Muscle of leg (tissue), 16 donors: ENCODE measurements at places on chromosomes 2 and 18.

GRCh38 chr2:76296438-76296837, 585.7 kb upstream of the GCFC2 start:
- H3K36me3 ChIP-seq, result no peaks in the 10 kb centered on the region
- H3K4me3 ChIP-seq, result no peak overlapping the region
- peak; percentile 28 for DNase-seq
- H3K27me3 ChIP-seq, result no peaks in the 10 kb centered on the region
- peaks cover 5% of the 10 kb centered on the region for H3K4me1 ChIP-seq

DNA sequence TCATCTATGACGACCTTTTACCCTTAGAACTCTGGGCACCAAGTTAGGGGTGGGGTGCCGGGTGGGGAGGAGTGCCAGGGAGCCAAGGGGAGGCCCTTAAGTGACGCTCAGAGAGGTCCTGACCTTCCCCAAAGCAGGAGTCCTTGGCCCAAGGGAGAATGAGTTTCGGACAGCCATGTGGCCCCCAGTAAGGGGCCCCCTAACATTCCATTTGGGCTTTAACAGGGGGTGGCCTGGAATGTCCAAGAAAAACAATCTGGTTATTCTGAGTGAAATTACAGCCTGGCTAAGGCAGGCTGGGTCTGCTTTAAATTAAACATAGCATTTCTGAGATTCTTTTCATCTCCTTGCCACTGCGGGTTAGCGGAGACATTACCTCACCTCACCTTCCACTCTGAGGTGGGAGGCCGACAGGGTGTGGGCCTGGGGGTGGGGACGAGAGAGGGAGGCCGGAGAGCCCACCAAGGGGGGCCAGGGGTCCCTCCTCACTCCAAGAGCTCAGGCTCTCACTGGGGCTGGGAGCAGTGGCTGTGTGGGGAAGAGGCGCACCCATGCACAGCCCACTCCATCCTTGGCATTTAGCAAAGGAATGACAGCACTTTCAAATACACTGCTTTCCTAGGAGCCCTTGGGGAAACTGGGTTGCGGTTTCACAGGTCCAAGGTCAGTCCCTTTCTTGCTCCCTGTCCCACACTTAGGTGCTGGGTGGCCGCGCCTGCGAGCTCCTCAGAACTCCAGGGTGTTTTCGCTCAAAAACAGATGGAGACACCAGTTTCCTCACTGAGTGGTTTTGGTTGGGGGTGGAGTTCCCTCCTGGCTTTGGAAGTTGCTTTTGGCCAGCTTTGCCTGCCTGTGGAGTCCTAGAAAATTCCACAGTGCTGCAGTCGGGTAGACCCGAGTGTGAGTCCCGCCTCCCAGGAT, 107.4 kb downstream of the POLR1A start:
- H3K27me3 ChIP-seq, result no peaks in the 10 kb centered on the region
- H3K36me3 ChIP-seq, result no peaks in the 10 kb centered on the region
- DNase-seq, result peak; percentile 75
- no peak overlapping the region for H3K4me3 ChIP-seq
- H3K4me1 ChIP-seq, result peaks cover 62% of the 10 kb centered on the region

DNA sequence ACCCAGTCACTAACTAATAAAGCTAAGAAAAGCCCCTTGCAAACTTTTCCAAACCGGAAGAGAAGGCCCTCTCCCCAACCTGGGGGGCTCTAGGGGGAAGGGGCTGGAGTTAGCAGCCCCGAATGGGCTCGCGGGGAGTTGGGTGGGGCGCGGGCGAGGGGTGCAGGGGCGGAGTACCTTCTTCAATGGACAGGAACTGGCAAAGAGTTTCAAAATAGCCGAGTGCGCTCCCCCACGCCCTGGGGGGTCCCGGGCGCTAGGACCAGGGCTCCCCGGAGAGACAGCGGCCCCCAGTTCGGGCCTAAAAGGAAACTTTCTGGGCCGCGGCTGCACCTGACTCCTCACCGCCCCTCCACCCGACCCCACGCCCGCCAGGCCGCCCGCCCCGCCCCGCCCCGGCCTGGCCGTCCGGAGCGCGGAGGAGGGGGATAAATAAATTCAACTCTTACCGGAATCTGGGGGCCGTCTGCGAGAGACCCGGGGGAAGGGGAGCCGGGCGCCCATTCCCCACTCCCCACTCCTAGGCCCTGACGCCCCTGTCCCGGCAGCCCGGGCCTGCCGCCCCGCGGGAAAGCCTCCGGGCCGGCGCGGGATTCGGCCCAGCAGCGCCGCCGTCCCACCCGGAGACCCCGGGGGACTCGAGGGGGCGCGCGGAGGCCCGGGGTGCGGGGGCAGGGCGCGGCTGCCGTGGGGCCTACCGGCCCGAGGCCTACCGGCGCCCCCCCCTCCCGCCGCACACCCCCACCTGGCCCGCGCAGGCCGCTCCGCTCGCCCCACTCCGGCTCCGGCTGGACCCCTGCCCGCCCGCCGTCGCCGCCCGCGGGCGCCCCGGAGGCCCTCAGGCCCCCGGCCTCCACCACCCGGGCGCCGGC, 868 bp downstream of the INO80D start:
- H3K27ac ChIP-seq, result peak overlapping the region; percentile 98
- peaks cover 7% of the 10 kb centered on the region for H3K4me1 ChIP-seq
- peak overlapping the region; percentile 79 for H3K4me3 ChIP-seq

GRCh38 chr18:34647251-34647650, 62.8 kb upstream of the DTNA start:
- no peaks in the 10 kb centered on the region for H3K36me3 ChIP-seq
- DNase-seq, result no peak
- H3K27ac ChIP-seq, result no peak overlapping the region
- no peak overlapping the region for H3K4me3 ChIP-seq
- peaks cover 2% of the 10 kb centered on the region for H3K4me1 ChIP-seq

DNA sequence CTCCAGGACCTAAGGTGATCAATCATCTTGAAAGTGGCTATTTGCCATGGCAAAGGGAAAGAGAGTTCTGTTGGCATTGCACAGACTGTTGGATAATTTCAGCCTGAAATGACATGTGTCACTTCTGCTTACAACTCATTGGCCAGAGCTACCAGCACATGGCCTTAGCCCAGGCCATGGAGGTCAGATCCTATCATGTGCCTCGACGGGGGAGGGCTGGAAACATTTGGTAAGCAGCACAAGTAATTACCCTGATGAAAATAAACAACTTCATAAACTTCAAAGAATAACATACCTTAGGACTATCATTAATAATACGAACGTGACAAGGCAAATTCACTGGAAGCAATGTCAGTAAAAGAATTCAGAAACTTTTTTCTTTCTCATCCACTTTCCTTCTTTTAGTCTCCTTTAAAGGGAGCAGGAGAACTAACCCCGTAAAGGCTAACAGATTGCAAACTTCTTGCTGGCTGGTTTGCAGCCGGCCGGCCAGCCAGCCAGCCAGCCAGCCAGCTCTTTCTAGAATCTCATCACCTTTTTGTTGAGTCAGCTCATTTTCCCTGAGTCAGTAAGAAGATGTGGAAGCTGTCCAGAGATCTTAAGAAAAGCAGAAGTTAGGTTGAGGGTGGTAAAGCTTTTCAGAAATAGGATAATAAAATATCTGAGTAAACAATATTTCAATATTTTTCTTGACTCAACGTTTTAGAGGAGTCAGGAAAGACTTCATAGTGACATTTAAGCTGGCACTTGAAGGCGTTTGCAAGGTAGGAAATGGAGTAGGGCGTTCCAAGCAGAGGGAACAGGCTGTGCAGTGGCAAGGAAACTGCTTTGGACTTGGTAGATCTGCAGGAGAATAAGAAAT, 31.9 kb downstream of the CNRIP1 start:
- peaks cover 3% of the 10 kb centered on the region for H3K4me1 ChIP-seq
- no peaks in the 10 kb centered on the region for H3K27me3 ChIP-seq
- H3K27ac ChIP-seq, result peak overlapping the region; percentile 55
- H3K36me3 ChIP-seq, result no peaks in the 10 kb centered on the region
- no peak overlapping the region for H3K4me3 ChIP-seq

GRCh38 chr2:199485732-199486335, 28.1 kb upstream of the SATB2 start:
- no peak overlapping the region for H3K4me3 ChIP-seq
- H3K27me3 ChIP-seq, result no peaks in the 10 kb centered on the region
- no peaks in the 10 kb centered on the region for H3K36me3 ChIP-seq
- peak; percentile 29 for DNase-seq
